ENCODE measurements at places on chromosomes 2 and 18. TPM values are rescaled to one million over a fixed set of nuclear protein-coding genes. Genes with fewer than 3 reads are reported as not detected.

The ERBB4 gene
- 0.72 TPM for total RNA-seq

The NLRC4 gene
- not detected for total RNA-seq

The PKP4 gene
- total RNA-seq, result 38.4 TPM

The CTDP1 gene
- 30.2 TPM for total RNA-seq

GRCh38 chr2:3040496-3041140 is 337.0 kb downstream of the EIPR1 start:
- H3K4me1 ChIP-seq, result no peaks in the 10 kb centered on the region
- H3K4me3 ChIP-seq, result no peak overlapping the region
- no peak overlapping the region for H3K27ac ChIP-seq

- no peak for DNase-seq
- H3K27ac ChIP-seq, result no peak overlapping the region
- H3K4me1 ChIP-seq, result no peaks in the 10 kb centered on the region
- H3K4me3 ChIP-seq, result no peak overlapping the region
Observed at GRCh38 chr2:22124003-22124402, 1000.2 kb downstream of the TDRD15 start.

- no peak for DNase-seq
- no peaks in the 10 kb centered on the region for H3K36me3 ChIP-seq
- no peaks in the 10 kb centered on the region for H3K4me1 ChIP-seq
- H3K27ac ChIP-seq, result no peak overlapping the region
- no peak overlapping the region for H3K4me3 ChIP-seq
Observed at GRCh38 chr18:79583984-79584401, 95.6 kb upstream of the CTDP1 start.

DNA sequence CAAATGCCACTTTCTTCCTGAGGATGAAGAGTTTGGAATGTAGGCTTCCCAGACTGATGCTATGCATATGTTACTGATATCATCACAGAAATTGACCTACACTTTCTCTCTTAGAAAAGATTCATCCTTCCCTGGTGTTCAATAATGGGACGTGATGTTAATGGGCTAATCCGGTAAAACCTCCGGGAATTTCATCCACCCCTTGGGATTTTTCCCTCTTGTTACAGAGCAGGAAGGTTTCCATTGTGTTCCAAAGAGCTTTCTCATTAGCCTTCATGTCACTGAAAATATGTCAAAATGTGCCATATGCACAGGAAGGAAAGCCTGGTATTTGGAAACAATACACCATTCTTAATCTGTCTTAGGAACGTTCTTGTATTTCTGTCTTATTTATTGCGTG is 20.7 kb downstream of the ALPK2 start:
- no peaks in the 10 kb centered on the region for H3K27me3 ChIP-seq
- no peak overlapping the region for H3K4me3 ChIP-seq
- no peak for DNase-seq
- H3K4me1 ChIP-seq, result peaks cover 36% of the 10 kb centered on the region

- peaks cover 21% of the 10 kb centered on the region for H3K4me1 ChIP-seq
- DNase-seq, result no peak
Observed at GRCh38 chr2:67399144-67399543, 2.0 kb downstream of the ETAA1 start.

DNA sequence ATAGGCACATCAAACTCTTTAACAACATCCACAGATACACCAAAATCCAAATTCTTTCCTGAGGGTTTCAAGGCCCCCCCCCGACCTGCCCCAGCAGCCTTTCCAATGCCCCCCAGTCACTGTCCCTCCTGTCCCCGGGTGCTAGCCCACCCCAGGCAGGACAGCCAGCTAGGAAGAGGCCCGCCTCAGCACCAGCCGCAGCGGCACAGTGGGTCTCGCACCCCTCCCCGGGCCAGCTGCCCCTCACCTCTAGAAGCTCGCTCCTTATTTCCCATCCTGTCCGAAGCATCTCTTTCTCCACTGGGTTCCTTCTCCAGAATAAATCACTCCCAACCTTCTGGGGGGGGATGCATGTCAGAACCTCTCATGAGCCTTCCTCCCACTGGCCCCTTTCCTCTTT is 69.4 kb downstream of the FBXO15 start:
- H3K27ac ChIP-seq, result no peak overlapping the region
- no peaks in the 10 kb centered on the region for H3K36me3 ChIP-seq
- H3K27me3 ChIP-seq, result no peaks in the 10 kb centered on the region
- no peak for DNase-seq

- no peaks in the 10 kb centered on the region for H3K27me3 ChIP-seq
- no peak for DNase-seq
- H3K4me3 ChIP-seq, result no peak overlapping the region
- H3K4me1 ChIP-seq, result peaks cover 9% of the 10 kb centered on the region
- peaks cover 26% of the 10 kb centered on the region for H3K36me3 ChIP-seq
- no peak overlapping the region for H3K27ac ChIP-seq
Observed at GRCh38 chr2:74373221-74373676, 6.9 kb downstream of the DCTN1 start.

GRCh38 chr2:160621748-160622147 is 128.1 kb upstream of the RBMS1 start:
- DNase-seq, result no peak
- H3K27ac ChIP-seq, result no peak overlapping the region
- H3K4me1 ChIP-seq, result no peaks in the 10 kb centered on the region
- H3K27me3 ChIP-seq, result no peaks in the 10 kb centered on the region

DNA sequence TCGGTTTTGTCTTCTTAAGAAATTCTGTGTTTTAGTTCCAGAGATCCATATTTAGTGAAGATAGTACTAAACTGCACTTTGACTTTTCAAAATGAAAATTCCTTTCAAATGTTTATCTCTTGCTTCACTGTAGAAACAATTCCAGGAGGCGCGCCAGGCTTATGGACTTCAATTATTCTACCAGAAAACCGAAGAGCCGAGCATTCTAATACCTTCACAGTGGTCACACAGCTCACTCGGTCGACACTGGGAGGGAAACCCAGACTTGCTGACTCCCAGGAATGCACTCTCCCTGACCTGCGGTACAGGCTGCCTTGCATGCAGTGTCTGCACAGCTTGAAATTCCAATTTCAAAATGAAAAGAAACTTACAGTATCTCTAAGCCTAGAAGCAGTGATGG is 119.9 kb upstream of the PIEZO2 start:
- no peaks in the 10 kb centered on the region for H3K27me3 ChIP-seq
- H3K4me1 ChIP-seq, result no peaks in the 10 kb centered on the region
- H3K27ac ChIP-seq, result no peak overlapping the region
- DNase-seq, result no peak
- H3K36me3 ChIP-seq, result no peaks in the 10 kb centered on the region

Data from astrocyte (in vitro differentiated cells and primary cell).